ENCODE measurements at places on chromosomes 3 and 15.

- no peak for DNase-seq
Observed at GRCh38 chr3:143658861-143659260, 189.4 kb downstream of the SLC9A9 start.

GRCh38 chr3:72847282-72847681, 963 bp downstream of the SHQ1 start:
- DNase-seq = no peak

- DNase-seq = no peak
Observed at GRCh38 chr3:88057630-88058305, 1.0 kb downstream of the CGGBP1 start.

DNA sequence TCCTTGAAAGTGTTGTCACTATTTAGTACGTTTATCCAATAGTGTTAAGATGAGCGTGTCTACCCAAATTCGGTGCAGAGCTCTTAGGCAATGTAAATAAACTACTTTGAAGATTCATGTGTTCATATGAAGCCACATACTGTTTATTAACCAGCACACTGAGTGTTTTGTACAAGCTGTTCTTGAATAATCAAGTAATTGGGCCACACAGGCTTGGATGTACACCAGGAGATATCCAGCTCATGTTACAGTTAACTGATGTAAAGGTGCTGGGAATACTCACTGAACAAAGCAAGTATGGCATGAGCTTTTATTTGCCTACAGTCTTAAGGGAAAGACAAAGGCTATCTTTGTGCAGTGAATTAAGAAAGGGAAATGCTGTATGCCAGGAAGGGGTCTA, 632 bp upstream of the DHX36 start:
- no peak for DNase-seq

- no peak for DNase-seq
Observed at GRCh38 chr15:47756872-47757271, 39.6 kb downstream of the SEMA6D start.

DNA sequence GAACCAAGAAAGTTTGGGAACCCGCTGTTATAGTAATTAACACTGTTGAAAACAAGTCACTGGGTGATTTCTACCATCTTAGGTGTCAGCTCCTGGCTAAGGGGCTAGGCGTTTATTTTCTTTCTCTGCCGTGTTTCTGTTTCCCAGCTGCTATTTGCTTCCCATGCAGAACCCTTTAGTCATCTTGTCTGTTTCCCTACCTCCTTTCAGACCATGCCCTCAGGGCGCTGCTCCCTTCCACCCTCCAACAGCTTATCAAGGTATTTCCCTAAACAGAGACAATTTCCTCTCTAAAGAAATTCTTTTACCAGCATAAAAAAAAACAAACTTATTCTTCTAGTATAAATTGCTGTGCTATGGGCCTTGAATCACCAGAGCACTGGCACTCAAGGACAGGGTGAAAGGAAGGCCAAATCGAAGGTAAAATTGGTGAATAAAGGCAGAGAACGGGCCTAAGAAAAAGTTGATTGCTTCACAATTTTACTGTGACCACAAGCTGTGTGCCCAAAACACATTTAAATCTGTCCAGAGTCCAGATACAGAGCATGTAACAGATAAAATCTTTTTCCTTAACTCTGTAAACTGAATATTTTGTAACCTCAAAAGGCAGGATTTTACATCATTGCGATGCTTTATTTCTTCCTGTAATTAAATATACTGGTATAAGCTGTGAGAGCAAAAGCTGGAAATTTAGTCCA, 319.2 kb downstream of the ZNF621 start:
- DNase-seq = no peak

GRCh38 chr3:111531446-111531845, 10.6 kb upstream of the CD96 start:
- no peak for DNase-seq

- no peak for DNase-seq
Observed at GRCh38 chr3:52321481-52321880, 5.4 kb downstream of the DNAH1 start.

GRCh38 chr15:42836251-42836650, 84.3 kb downstream of the TTBK2 start:
- no peak for DNase-seq

- DNase-seq = no peak
Observed at GRCh38 chr15:69125236-69125635, 35.2 kb upstream of the GLCE start.

DNA sequence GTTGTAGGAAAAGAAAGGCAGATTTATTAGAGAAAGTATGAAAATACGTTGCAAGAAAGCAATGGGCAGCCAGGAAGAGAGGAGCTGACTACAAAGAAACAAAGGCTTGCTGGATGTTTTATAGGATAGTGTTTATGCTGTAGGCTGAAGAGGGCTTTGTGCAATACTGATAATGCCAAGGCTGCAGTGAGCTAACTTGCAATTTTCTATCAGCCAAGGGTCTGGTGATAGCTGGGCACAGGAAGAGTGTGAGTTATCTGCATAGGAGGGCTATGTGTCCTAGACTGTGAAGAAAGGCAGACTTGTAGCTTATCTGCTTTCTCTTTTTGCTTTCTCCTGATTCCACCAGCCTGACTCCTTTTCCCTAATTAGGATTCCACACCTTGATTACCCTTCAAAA, 51.3 kb upstream of the OSBPL11 start:
- no peak for DNase-seq

DNA sequence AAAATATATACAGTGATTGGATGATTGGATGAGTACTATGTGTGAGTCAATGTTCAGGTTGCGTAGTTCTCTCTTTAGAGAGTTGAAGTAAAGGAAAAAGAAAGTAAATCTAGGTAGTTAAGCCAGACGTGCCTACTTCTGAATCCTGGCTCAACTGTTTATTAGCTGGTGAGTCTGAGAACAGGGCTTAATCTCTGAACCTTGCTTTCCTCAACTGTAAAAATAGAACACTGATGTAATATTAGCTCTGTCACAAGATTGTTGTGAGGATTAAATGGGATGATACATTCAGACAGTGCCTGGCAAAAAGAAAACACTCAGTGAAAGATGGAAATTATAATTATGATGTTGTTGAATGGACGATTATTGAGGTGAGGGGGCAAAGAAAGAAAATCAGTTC, 413.4 kb downstream of the MAGI1 start:
- DNase-seq = no peak

- DNase-seq = no peak
Observed at GRCh38 chr3:127220497-127220896, 27.6 kb downstream of the PRR23E start.

GRCh38 chr3:141578202-141578973, 91.6 kb downstream of the RASA2 start:
- DNase-seq = no peak

- no peak for DNase-seq
Observed at GRCh38 chr15:31236184-31237042, 90.2 kb upstream of the KLF13 start.

GRCh38 chr3:109116031-109116430, 1.9 kb downstream of the MORC1 start:
- no peak for DNase-seq

DNA sequence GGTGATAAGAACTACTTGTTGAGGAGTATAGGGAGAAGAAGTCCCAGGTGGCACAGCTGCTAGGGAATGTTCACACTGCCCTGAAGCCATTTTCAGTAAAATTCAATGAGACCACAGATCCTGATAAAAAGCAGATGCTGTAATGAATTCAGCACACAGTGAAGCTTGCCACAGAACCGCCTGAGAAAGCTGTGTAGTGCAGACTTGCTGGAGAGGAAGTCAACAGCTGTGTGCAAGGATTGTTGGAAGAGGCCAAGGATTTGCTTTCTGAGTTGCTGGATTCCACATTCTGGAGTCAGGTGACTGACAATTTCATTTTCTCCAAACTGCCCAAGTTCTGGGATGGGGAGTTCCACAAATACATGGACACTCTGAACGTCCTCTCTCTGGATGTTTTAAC, 70.9 kb downstream of the ANP32A start:
- no peak for DNase-seq

DNA sequence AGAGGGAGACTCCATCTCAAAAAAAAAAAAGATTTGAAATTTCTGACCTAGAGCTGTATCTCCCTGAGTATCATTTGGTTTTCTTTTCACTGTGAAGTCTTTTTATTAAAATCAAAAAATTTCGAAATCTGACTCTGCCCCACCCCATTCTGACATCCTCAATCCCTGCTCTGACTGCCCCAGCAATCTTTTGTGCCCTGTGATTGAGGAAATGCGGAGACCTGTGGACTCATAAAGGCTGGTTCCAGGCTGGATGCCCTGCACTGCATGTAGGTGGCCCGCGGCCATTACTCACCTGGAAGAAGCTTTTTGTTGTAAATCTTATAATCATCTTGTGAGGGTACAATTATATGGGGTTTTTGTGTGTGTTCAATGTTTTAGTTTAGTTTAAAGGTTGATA, 147.3 kb upstream of the SEMA6D start:
- DNase-seq = no peak

DNA sequence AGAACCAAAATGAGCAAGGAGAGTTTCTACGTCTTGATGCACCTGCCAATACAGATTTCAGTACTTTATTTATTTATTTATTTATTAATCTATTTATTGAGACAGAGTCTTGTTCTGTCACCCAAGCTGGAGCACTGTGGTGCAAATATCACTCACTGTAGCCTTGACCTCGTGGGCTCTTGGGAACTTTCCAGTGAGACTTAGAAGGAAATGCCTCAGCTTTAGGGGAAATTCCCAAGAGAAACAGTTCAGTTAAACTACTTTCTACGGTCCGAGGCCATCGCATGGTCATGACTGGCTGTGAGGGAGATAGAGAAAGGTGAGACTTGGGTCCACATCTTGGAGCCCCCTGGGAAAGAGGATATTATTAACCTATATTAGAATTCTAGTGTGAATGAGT, 47.0 kb upstream of the HERC1 start:
- no peak for DNase-seq

DNA sequence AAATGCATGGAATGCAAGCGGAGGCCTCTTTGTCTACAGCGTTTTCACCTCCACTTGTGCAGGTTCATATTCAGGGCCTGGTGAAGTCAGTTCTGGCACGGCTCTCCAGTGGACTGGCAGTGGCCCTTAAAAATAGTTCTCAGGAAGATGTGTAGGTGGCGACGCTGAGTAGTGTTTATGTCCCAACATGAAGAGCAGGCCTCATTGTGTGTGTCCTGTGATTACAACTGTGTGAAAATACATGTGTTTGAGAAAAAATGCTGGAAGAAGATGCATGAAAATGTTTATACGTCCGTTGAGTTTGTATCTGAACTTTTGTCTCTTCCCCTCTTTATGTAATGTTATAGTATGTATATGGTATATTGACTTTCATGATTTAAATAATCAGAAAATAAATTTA, 7.2 kb downstream of the LIPC start:
- DNase-seq = no peak

DNA sequence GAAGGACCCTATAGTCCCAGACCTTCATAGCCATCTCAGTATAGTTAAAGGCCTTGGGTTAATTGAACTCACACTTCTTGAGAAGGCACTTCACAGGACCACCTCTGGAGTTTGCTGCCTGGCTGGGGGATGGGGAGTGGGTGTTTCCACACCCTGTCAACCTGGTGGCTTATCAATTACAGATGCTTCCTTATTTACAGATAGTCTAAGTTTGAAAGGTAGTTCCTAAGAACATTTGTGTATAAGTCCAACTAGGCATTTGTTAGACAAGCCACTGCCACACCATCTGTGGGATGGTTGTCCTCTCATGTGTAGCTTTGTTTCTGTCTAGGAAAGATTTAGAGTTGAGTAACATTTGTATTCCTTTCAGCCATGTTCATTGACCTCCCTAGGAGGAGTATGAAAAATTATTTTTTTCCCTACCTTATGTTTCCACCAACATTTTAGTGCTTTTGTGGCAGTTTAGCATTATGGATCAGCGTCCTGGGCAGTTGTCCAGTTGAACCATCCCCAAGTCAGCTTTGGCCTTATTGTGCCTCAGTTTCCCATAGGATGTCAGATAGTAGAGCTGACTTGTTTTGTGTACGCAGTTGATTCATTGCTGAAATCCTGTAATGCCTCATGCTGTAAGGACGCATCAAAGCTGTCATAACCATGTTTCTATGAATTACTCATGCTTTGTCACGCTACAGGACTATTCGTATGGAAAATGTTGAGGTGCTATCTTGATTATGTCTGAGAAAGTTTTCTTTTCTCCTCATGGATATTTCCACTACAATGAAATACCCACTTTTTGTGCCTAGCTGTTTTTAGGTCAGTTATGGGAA, 21.2 kb upstream of the SIAH2 start:
- DNase-seq = no peak

- DNase-seq = no peak
Observed at GRCh38 chr3:142896201-142896755, 7.4 kb upstream of the PCOLCE2 start.

DNA sequence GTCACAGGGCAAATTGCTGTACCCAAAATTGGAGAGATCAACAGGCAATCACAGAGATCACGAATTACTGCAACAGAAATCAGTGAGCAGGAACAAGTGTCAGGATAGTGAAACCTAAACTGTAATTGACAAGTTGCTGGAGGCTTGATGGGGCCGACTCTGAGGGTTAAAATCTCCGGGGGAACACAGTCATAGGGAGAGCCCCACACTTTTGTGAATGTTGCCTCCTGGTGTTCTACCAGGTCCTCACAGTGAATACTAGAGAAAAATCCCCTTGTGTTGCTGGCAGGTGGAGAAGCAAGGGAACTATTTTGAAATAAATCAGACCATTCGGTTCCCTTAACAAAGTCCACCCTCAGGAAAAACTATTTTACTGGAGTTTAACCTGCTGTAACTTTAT, 697.5 kb upstream of the CBLB start:
- DNase-seq = no peak

Data from chondrocyte (in vitro differentiated cells).